ENCODE measurements at places on chromosomes 1 and 21.

DNA sequence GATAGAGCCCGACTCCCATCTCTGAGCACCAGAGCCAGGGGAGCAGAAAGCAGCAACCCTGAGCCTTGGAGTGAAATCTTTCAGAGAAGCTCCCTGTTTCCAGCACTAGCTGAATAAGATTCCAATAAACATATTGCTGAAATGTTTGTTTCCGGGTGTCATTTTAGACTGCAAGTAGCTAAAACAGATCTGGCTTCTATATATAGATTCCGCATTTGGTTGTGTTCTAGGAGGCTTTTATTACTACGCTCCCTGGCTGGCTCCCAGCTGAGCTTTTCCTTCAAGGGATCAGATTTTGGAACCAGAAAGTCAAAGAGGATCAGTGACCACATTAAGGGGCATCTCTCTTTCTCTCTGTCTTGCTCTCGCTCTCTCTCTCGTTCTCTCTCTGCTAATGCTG is 88.2 kb downstream of the PAPPA2 start:
- no peak for DNase-seq

DNA sequence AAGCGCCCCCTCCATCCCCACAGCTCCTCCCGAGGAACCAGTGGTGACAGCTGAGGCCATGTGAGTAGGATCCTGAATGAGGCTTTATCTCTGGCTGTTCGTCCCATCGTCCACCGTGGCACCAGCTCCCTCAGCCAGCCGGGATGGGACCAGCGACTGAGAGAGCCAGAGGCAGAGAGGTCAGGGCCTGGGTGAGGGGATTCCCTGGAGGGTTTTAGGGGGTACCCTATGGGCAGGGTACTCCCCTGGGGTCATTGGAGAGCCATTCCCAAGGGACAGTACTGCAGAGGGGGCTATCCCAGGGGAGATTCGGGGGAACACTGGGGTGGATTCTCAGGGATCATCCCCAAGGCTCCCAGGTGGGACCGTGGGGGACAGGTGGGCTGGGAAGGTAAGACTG is 2.4 kb downstream of the TMEM125 start:
- no peak for DNase-seq

- no peak for DNase-seq
Observed at GRCh38 chr1:25624604-25625003, 8.0 kb downstream of the MAN1C1 start.

DNA sequence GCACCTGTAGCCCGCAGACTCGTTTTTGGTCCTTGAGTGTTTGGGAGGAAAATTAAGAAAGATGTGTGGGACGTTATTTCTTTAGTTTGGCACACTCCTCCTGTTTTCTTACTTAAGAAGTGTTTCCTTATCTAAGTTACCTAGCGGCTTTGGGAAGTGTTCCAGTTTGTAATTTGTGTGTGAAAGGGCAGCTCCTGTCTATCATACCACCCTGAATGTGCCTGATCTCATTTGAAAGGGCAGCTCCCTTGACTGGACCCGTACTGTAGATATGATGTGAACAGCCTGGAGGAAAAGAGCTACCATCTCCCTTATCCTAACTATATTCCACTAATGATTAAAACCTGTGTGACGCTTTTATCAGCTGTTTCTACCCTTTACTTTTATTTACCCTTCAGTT is 314.3 kb downstream of the CHRM3 start:
- DNase-seq = no peak

- no peak for DNase-seq
Observed at GRCh38 chr1:204282761-204283221, 69.0 kb upstream of the GOLT1A start.

All from fibroblast of the aortic adventitia (primary cell).